ENCODE measurements at places on chromosomes 7 and 10. TPM values are rescaled to one million over a fixed set of nuclear protein-coding genes. Genes with fewer than 3 reads are reported as not detected.

GOLGA7B gene
- total RNA-seq = 0.28 TPM

HMX2 gene
- not detected for total RNA-seq

CAMK2B gene
- 2.9 TPM for total RNA-seq

GRCh38 chr10:35995485-35995884 lies 353.4 kb upstream of the FZD8 start:
- no peaks in the 10 kb centered on the region for H3K4me1 ChIP-seq
- no peaks in the 10 kb centered on the region for H3K27me3 ChIP-seq
- no peak overlapping the region for H3K4me3 ChIP-seq
- no peaks in the 10 kb centered on the region for H3K36me3 ChIP-seq
- DNase-seq = no peak

DNA sequence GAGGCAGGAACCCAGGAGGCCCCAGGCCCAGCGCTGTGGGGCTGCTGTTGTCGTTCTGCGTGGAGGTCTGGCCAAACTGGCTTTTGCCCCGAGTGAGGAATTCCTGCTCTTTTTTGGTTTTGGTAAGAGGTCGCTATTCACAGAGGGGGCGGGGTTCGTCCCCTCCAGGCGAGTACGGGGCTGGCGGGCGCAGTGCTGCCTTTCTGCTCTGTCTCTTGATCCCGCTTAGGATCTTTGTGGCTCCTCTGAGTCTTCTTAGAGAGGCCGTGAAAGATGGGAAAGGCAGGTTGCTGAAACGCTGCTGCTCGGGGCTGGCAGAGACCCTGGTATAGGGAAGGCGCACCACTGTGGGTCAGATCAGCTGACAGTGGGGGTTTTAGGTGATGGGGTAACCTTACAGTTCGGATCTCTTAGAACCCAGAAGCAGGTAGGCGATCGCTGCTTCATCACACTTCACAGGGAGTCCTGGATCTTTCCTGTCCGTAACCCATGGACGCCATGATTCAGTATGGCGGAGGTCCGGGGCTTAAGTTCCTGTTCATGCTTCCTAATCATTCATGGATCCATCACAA lies 136.7 kb downstream of the KIF20B start:
- no peak for DNase-seq
- no peaks in the 10 kb centered on the region for H3K4me1 ChIP-seq
- H3K27ac ChIP-seq = no peak overlapping the region
- H3K27me3 ChIP-seq = no peaks in the 10 kb centered on the region
- no peaks in the 10 kb centered on the region for H3K36me3 ChIP-seq

- no peak overlapping the region for H3K27ac ChIP-seq
- no peaks in the 10 kb centered on the region for H3K27me3 ChIP-seq
- no peak overlapping the region for H3K4me3 ChIP-seq
- H3K36me3 ChIP-seq = no peaks in the 10 kb centered on the region
- H3K4me1 ChIP-seq = no peaks in the 10 kb centered on the region
Observed at GRCh38 chr7:107815254-107815882, 12.3 kb upstream of the SLC26A3 start.

- no peaks in the 10 kb centered on the region for H3K36me3 ChIP-seq
- peaks cover 24% of the 10 kb centered on the region for H3K27me3 ChIP-seq
- no peak overlapping the region for H3K27ac ChIP-seq
- no peak for DNase-seq
- H3K4me1 ChIP-seq = peaks cover 17% of the 10 kb centered on the region
Observed at GRCh38 chr7:129781928-129782817, 170.6 kb downstream of the UBE2H start.

GRCh38 chr10:52642208-52642607 lies 130.4 kb downstream of the MBL2 start:
- no peak overlapping the region for H3K27ac ChIP-seq
- H3K27me3 ChIP-seq = no peaks in the 10 kb centered on the region
- DNase-seq = no peak
- no peaks in the 10 kb centered on the region for H3K36me3 ChIP-seq
- H3K4me3 ChIP-seq = no peak overlapping the region
- H3K4me1 ChIP-seq = no peaks in the 10 kb centered on the region

- no peak overlapping the region for H3K4me3 ChIP-seq
- no peak for DNase-seq
- H3K4me1 ChIP-seq = no peaks in the 10 kb centered on the region
Observed at GRCh38 chr7:23062452-23062851, 43.1 kb upstream of the KLHL7 start.
